ENCODE measurements at places on chromosomes 1 and 21. TPM values are rescaled to one million over a fixed set of nuclear protein-coding genes. Genes with fewer than 3 reads are reported as not detected.

Gene RUNX3
- total RNA-seq, result not detected

Gene VCAM1
- 84.6 TPM for total RNA-seq

Gene FMO5
- total RNA-seq, result 2.6 TPM

Gene TAF13
- 39.8 TPM for total RNA-seq

Gene SPATA21
- not detected for total RNA-seq

Gene ARHGEF16
- total RNA-seq, result 0.94 TPM

Gene ATP5PB
- 265 TPM for total RNA-seq

Gene SELP
- 1.5 TPM for total RNA-seq

Gene CELA3B
- not detected for total RNA-seq

Gene CR1
- not detected for total RNA-seq

Gene TRIM63
- under 0.01 TPM for total RNA-seq
